ENCODE measurements at places on chromosomes 2 and 18.
A peak's percentile ranks its signal among the peaks of the same experiment; 100 is the strongest.

GRCh38 chr2:49261781-49262180, 107.5 kb upstream of the FSHR start:
- no peak for DNase-seq

DNA sequence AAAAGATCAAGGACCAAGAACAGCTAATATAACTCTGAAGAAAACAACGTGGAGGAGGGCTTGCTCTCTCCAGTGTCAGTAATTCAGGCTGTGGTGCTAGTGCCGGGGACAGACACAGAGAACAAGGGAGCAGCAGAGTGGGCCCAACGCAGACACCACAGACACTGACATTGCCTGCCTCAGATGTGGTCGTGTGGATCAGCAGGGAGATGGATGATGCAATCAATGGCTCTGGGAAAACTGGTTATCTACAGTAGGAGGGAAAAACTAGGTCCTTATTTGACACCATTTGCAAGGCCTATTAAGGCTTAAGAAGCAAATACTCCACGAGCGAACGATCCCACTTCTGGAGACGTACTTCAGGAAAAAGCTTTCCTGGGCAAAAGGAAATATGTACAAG, 36.1 kb downstream of the HDLBP start:
- DNase-seq: peak; percentile 53

- no peak for DNase-seq
These were observed 54.2 kb downstream of the PDE1A start for GRCh38 chr2:182372661-182373060.

- DNase-seq: no peak
These were observed 1.5 kb downstream of the STK25 start for GRCh38 chr2:241506793-241507429.

- DNase-seq: no peak
These were observed 1390.5 kb upstream of the CELF4 start for GRCh38 chr18:38956068-38956467.

- DNase-seq: no peak
These were observed 253.1 kb downstream of the TCF4 start for GRCh38 chr18:55334875-55335274.

DNA sequence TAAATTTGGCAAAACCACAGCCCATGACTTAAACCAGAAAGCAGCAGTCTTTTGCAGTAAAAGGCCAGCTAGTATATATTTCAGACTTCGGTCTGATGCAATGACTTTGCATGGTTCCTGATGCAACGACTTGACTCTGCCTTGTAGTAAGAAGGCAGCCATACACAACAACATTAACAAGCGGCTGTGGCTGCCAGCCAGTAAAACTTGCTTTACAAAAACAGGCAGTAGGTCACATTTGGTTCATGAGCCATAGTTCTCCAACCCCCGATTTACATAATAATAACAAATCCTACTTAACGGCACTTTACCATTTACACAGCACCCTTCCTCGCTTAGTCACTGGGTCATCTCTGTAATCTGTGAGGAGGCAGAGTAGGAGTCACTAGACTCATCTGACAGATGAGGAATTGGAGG, 410.3 kb downstream of the LRATD1 start:
- no peak for DNase-seq

GRCh38 chr18:21747268-21747667, 6.7 kb downstream of the MIB1 start:
- DNase-seq: no peak

DNA sequence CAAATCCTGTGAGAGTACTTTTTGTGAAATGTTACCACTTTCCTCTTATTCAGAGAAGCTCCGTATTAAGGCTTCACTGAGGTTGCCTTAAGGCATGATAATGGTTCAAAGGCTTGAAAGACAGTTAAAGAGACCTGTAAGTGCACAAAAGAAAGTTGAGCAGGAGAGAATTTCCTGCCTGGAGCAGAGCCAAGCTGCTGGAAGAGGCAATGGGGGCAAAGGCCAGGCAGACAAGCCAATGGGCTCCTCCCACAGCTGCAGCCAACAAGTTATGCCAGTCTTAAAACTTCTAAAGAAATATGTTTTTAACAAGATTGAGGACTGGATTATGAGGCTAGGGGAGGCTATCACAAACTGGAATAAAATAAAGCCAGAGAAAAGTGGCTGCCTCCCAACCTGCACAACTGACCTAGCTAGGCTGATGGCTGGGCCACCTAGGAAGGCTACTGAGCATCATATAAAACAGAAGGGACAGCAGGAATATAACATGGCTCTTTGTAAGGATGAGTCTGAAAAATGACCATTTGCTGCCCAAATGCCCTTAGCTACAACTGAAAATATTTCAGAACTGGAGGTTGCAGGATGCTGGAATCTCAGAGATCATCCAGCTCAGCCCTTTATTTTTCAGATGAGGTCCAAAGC, 2.1 kb downstream of the IL1B start:
- no peak for DNase-seq

DNA sequence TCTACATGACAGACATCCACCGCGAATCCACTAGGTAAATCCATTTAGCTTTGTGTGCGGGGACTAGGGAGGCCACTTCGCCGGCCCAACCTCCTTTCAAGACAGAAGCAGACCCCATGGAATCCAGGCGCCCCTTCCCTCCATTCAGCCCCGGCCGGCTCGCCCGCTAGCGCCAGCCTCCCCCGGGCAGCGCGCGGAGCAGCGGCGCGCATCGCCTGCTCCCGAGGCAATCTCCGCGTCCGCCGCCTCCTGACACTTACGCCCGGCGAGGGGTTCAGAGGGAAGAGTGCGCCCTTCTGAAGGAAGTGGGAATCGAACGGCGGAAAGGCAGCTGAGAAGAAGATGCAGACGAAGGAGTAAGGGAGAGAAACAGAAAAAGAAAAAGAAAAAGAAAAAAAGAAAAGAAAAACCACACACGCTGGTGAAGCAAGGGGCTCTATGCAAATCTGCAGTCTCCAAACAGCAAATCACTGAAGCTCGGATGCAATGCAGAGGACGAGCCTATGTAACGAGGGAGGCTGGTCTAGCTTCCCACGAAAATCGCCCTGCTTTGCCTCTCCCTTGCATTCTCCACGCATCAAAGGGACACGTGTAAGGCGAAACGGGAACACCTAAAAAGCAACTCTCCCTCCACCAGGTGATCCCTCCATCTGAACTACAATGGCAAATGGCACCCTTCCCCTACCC, 684.4 kb downstream of the NRXN1 start:
- no peak for DNase-seq

DNA sequence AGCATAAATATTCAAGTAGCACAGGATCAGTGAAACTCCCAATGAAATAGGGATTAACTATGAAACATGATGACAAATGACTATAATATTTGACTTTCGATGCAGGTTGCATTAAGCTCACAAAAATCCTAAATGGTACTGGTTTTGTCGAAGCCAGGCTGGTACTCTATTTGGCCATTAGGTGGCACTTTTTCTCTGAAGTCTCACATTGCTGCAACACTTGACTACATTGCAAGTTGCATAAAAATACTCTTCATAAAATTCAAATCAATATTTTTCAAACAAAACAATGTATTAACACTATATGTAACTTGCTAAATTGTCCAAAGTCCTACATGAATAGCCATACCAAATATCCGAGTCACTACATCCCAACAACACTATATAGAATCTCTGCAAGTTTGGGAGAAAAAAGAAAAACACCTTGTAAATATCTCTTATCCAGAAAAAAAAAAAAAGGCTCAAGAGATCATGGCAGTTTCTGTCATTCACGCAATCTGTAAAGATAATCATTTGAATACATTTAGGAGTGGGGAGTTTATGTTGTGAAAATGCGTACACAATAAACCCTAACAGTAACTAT, 9.5 kb downstream of the RTTN start:
- DNase-seq: peak; percentile 0

DNA sequence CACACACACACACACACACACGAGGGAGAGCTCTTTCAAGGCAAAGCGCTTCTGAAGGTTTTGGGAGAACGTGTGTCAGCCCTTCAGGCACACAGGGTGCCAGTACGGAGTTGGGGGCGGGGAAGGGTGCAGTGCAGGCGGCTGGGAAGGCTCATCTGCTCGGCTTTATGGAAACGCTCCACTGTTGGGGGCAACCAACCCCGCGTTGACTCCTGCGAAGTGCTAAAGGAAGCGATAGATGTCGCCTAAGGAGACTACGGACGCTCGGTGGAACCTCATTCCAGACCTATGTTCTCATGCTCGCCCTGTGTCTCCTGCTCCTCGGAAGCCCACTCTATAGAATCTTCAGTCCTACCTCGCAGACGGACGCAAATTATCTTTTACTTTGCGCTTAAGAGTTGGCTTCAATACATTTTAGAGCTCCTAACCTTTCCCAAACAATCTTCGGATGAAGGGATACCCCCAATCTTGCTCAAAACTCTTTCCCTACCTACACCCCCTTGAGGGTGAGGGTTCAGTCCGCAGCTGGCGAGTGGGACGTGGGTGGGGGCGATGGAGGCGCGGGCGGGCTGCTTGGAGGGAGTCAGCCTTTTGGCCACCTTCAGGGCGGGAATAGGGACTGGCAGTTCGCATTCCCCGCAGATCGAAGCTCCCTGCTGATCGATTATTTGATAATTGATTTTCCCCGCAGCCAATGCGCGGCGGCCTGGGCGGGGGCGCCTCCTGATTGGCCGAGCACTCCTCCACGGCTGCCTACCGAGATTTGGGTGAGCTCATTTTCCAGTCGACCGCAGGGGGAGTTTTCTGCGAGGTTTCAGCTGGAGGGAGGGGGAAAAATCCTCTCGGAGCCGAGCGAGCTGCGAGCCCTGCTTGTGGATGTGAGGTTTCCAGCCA, 1.9 kb upstream of the MEIS1 start:
- DNase-seq: peak; percentile 81

GRCh38 chr2:141946016-141946415, 184.8 kb downstream of the LRP1B start:
- no peak for DNase-seq

- no peak for DNase-seq
These were observed 3.0 kb downstream of the NEURL3 start for GRCh38 chr2:96501886-96502810.

GRCh38 chr2:143071185-143071876, 57.9 kb upstream of the ARHGAP15 start:
- no peak for DNase-seq

GRCh38 chr2:15047184-15047583, 414.7 kb downstream of the LRATD1 start:
- DNase-seq: no peak

DNA sequence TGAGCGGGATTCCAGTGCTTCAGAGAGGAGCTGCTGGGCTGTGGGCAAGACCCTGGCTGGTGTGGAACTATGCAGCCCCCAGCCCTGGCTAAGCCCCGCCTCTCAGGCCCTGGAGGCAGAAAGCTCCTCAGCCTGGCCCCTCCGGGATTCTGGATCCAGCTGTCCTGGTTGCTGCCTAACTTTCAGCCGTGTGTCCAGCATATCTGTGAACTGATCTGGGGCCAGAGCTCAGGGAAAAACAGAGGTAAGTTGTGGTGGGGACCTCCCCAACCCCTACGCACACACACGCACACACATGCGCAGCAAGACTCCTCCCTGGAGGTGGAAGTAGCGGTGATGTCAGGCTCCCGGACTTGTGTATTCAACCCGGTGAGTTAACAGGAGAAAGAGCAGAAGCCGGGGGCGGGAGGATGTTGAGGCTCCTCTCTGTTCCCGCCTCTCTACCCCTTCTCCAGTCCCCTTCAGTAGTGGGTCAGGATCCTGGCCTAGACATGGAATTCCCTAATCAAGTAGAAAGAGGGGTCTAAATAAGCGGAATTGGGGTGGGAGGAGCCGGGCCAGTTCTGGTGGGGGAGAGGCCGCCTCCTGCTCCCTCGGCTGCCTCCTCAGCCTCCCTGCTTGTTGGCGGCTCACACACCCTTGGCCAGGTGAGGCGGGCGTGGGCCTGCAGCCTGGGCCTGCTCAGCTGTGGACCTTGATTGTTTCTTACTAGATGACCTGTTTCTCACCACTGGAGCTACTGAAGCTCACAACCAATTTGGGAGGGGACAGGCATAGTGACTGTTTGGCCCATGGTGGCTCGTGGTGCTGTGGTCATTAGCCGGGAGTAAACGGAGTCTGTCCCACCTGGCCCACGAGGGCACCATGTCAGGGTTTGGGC, 33.4 kb downstream of the SIX2 start:
- DNase-seq: no peak

GRCh38 chr2:37786191-37786698, 114.8 kb upstream of the CDC42EP3 start:
- DNase-seq: no peak

DNA sequence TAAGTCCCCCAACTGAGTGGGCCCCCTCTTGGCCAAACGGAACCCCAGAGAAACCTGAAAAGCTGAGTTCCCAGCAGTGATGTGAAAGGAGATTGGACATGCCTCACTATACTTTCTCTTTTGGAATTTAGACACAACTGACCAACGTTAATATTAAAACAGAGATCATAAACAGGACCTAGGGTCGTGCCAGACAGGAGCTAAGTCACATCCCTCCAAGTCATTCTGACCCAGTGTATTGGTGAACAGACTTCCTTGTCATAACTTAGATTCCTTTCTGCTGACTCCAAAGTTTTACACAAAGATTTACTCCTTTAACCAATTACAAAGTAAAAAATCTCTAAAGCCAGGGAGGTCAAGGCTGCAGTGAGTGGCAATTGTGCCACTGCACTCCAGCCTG, 46.9 kb downstream of the UXS1 start:
- DNase-seq: no peak

- DNase-seq: no peak
These were observed 83.4 kb upstream of the MAPRE2 start for GRCh38 chr18:34957864-34958259.

- DNase-seq: no peak
These were observed 81.9 kb upstream of the COL5A2 start for GRCh38 chr2:189261431-189261841.

- DNase-seq: no peak
These were observed 443.5 kb upstream of the SLC14A2 start for GRCh38 chr18:45171679-45172191.

GRCh38 chr2:121478996-121479745, 51.5 kb upstream of the RNU4ATAC start:
- no peak for DNase-seq

DNA sequence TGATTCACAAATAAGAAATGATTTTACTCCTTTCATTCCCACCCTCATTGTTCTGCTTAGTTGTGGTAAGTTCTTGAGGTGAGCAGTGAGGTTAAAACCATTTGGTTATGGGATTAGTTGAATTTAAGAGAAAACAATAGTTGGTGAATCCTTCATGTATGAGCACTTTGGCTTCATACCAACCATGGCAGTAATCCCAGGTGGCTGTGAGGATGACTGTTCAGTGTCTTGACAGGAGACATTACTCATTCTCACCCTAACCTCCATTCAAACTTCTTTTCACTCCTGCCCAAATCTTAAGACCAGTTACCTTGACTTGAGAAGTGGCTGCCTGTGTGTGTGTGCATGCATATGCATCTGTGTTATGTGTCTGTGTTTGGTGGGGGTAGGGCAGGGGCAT, 143.1 kb downstream of the SETBP1 start:
- no peak for DNase-seq

- DNase-seq: no peak
These were observed 147.2 kb upstream of the TWIST2 start for GRCh38 chr2:238700506-238701340.

GRCh38 chr2:237444071-237444470, 30.1 kb upstream of the COL6A3 start:
- no peak for DNase-seq

GRCh38 chr2:71736986-71737385, 283.6 kb downstream of the DYSF start:
- DNase-seq: no peak

Measured in NCI-H2029 treated with DMSO at 0.1 percent for 48 hours (cell line).